Stimulated activated CD4-positive, alpha-beta T cell treated with anti-CD3 and anti-CD28 coated beads, Interleukin-2, amount 100 ng/mL, for 24 hours (primary cell): ENCODE measurements at places on chromosomes 11 and 22.
A peak's percentile ranks its signal among the peaks of the same experiment; 100 is the strongest.

GRCh38 chr11:59804061-59804460, 6.5 kb downstream of the MRPL16 start:
- DNase-seq = no peak

DNA sequence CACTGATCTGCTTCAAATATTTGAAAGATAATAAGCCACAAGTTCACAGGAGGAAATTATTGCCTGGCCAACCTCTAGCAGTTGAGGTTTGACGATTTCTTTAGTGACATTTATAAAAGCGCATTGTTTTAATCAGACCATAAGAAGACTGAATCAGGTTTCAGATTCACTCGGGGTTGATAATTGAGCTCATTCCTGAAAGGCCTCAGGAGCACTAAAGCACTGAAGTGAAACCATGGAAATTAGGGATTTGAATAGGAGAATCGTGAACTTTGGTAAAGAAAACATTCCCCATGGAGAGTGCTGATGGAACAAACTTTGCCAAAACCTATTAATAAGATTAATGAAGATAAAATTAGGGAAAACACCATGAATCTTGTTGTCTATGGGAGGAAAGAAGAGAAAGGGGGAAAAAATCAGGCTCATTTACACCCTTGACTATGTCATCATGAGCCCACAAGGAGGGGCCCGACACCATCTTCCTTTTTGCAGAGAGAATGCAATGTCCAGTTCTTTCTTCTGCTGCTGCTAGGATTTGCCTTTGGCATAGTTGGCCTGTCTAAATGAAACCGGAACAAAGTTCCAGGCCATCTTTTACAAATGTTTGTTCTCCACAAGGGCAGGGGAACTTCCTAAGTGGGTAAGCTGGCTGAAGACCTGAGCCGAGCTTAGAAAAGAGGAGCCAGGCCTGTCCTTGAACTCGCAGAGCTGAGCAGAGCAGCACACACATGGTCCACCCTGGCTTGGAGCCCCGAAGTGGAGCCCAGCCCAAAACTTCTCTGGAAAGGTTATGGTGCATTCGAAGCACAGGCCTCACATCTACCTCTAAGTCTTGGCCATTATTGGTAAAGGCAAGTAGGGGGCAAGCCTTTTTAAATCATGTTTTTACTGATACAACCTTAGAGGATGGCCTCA, 56.1 kb upstream of the EIF3M start:
- DNase-seq = no peak

DNA sequence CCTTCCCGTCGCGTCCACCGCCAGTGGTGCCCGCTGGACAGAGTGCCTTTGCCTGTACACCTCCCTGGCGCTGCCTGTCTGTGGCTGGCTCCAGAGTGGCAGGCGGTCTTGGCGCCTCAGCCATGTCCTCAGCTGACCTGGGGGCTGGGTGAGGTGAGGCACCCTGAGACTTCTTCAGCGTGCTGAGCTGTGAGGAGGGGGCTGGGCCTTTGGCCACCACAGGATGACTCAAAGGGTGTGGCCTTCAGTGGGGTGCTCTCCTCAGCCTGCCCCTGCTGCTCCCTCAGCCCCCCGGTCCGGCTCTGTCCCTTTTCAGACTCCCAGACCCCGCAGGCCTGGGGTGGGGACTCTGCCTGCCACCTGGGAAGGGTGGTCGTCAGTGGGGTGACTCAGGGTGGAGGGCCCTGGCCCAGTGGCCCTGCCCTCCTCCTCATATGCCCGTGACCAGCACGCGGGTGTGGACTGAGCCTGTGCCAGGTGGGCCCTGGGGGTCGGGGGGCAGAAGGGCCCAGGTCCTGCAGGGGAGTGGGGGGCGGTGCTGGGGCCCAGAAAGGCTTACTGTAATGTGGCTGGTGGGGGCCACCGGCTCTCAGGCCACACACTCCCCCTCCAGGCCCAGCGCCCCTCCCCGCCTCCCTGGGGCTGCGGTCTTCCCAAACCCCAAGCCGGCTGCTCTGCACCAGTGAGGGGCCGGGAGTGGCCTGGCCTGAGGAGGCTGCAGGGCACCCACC, 15.9 kb downstream of the CRELD2 start:
- no peak for DNase-seq

DNA sequence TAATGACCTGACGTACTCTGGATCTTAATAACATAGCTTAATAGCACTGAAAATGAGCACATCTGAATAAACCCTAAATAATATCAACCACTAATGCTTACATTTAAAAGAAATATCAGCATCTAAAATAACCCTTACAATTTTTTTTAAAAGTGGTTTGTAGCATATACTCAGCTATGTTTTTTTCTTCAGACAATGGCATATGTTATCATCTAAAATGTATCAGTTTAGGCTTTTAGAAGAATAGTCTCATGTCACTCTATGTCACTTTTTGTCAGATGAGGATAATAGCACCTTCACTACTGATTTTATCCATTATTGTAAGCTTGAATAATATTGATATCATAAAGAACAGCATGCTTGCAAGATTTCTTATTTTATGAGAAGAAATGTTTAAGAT, 654.9 kb upstream of the ANO5 start:
- DNase-seq = no peak

GRCh38 chr11:29343465-29344333, 673.1 kb downstream of the KCNA4 start:
- peak; percentile 20 for DNase-seq

DNA sequence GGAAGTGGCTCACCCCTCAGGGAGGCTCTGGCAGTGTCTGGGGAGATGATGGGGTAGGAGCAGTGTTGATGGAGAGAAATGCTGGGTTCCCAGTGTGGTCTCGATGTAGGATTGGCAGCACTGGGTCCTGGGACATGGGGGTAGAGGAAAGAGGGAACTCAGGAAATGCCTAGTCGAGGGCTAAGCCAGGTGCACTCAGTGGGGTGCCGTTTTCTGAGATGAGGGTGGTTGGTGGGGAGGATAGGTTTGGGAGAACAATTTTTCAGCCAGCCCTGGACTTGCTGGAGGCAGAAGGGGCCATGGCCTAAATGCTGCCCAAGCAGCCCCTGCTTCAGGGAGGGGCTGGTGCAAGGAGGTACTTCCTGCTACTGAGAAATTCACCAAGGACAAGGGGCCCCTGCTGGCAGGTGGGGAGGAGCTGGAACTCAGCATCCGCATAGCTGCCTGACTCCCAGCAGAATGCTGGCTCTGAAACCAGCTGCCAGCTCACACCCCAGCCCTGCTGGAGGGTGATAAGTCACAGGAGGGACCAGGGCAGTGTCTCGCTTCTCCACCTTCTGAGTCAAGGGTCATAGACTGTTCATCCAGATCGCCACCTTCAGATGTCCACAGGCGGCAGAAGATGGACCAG, 6.0 kb downstream of the CCDC157 start:
- no peak for DNase-seq

- DNase-seq = no peak
These were observed 31.3 kb downstream of the RSF1 start for GRCh38 chr11:77789061-77789730.

DNA sequence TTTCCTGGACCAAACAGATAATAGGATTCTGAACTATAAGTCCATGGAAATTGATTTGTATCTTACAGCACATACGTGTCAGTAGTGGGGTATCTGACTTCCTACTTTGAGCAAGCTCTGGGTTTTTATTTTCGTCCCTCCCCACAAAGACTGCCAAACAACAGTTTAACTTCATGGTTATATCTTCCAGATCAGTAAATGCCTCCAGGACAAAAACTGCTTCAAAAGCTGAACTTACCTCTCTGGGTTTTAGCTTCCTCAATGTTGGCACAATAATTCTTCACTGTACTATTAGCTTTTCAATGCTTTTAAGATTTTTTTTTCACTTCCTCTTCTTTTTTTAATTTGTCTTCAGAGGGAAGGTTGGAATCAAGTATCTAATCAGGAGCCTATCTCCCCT, 4.2 kb upstream of the DPF2 start:
- DNase-seq = no peak

- no peak for DNase-seq
These were observed 61.9 kb downstream of the NRXN2 start for GRCh38 chr11:64661146-64661545.
